ENCODE measurements at places on chromosomes 7 and 10.

DNA sequence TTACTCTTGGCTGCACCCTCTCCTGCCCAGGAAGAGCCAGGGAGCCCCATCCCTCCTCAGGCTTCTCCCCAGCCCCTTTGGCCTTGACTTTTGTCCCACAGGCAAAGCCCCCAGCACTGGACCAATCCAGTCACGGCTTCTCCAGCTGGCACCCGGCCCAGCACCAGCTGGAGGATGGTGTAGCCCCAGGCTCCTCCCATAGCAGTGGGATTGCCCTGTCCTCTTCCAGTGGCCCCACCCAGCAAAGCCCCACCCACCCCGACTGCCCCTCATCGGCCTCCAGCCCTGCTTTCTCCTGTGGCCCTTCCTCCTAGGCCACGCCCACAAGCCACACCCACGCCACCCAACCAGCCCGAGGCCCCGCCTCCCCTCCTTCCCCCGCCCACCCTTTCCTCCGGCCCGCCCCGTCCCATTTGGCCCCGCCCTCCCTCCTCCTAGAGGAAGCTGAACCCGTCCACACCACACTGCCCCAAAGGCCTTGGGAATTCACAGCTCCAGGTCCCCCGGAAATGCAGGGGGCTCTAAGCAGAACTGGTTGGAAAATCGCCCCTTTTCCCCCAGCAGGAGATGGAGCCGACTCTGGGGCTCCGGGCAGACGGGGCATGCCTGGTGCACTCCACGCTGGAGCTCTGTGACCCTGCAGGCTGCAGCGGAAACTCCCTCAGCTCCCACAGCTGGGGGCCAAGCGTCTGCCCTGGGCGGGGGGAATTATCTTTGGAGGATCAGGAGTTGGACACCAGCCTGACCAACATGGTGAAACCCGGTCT is 25.2 kb downstream of the GET4 start:
- peaks cover 3% of the 10 kb centered on the region for H3K36me3 ChIP-seq
- DNase-seq = peak; percentile 71
- H3K27me3 ChIP-seq = peaks cover 13% of the 10 kb centered on the region
- no peak overlapping the region for H3K27ac ChIP-seq
- H3K4me3 ChIP-seq = no peak overlapping the region

GRCh38 chr7:102469351-102469971 is 4.7 kb downstream of the LRWD1 start:
- no peaks in the 10 kb centered on the region for H3K27me3 ChIP-seq
- DNase-seq = peak; percentile 17
- no peak overlapping the region for H3K27ac ChIP-seq
- H3K36me3 ChIP-seq = peaks cover 1% of the 10 kb centered on the region
- peaks cover 14% of the 10 kb centered on the region for H3K4me1 ChIP-seq

DNA sequence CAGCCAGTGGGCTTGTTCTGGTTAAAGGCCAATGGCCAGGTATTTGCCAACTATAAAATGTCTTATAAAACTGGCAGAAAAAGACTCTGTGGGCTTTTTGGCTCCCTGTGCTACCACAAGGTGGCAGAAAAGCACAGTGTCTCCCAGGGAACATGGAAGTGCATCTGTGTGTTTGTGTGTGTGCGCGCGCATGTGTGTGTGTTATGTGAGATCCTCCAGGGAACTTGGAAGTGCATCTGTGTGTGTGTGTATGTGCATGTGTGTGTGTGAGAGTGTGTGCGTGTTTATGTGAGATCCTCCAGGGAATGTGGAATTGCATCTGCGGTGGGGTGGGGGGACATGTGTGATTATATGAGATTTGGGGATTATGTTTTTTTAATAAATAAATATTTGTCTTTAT is 30.2 kb upstream of the ABI1 start:
- H3K36me3 ChIP-seq = no peaks in the 10 kb centered on the region
- H3K4me3 ChIP-seq = no peak overlapping the region
- H3K27me3 ChIP-seq = peaks cover 14% of the 10 kb centered on the region
- H3K4me1 ChIP-seq = no peaks in the 10 kb centered on the region
- no peak overlapping the region for H3K27ac ChIP-seq
- DNase-seq = peak; percentile 70

- no peaks in the 10 kb centered on the region for H3K36me3 ChIP-seq
- DNase-seq = no peak
- H3K27me3 ChIP-seq = peaks cover 3% of the 10 kb centered on the region
- H3K27ac ChIP-seq = no peak overlapping the region
- peaks cover 2% of the 10 kb centered on the region for H3K4me1 ChIP-seq
Measured at GRCh38 chr10:88049204-88049603, 185.8 kb downstream of the PTEN start.

GRCh38 chr7:107922886-107923285 is 31.9 kb downstream of the DLD start:
- H3K27me3 ChIP-seq = no peaks in the 10 kb centered on the region
- H3K36me3 ChIP-seq = peaks cover 67% of the 10 kb centered on the region
- peaks cover 30% of the 10 kb centered on the region for H3K4me1 ChIP-seq
- H3K27ac ChIP-seq = no peak overlapping the region

GRCh38 chr10:112991888-112992491 is 41.9 kb downstream of the TCF7L2 start:
- no peak overlapping the region for H3K4me3 ChIP-seq
- no peak for DNase-seq
- H3K36me3 ChIP-seq = no peaks in the 10 kb centered on the region
- H3K4me1 ChIP-seq = no peaks in the 10 kb centered on the region
- H3K27me3 ChIP-seq = peaks cover 95% of the 10 kb centered on the region

GRCh38 chr10:110274647-110275046 is 30.1 kb downstream of the SMNDC1 start:
- peaks cover 25% of the 10 kb centered on the region for H3K4me1 ChIP-seq
- DNase-seq = no peak
- no peaks in the 10 kb centered on the region for H3K27me3 ChIP-seq
- no peak overlapping the region for H3K27ac ChIP-seq

DNA sequence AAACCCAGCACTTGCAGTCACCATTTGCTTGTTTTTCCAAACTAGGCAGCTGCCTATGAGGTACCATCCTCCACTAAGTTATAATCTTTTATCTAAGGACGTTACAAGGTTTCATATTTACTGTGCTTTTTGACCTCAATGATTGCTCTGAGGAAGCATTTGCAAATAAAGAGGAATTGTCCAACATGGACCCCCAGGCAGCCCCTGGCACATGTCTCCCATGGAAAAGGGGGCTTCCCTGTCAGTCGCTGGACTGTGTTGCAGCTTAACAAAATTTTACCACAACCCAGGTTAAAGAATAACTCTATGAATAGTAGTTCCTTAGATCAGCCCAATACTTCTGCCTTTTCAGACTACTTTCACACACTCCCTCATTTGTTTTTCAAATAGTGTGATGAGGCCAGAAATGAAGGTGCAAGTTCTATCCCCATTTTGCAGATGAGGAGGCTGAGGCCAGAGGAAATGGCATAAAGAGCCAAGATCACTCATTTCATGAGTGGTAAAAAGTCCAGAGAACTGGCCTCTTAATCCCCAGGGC is 52.8 kb upstream of the ZPBP start:
- H3K27me3 ChIP-seq = peaks cover 5% of the 10 kb centered on the region
- H3K27ac ChIP-seq = no peak overlapping the region

DNA sequence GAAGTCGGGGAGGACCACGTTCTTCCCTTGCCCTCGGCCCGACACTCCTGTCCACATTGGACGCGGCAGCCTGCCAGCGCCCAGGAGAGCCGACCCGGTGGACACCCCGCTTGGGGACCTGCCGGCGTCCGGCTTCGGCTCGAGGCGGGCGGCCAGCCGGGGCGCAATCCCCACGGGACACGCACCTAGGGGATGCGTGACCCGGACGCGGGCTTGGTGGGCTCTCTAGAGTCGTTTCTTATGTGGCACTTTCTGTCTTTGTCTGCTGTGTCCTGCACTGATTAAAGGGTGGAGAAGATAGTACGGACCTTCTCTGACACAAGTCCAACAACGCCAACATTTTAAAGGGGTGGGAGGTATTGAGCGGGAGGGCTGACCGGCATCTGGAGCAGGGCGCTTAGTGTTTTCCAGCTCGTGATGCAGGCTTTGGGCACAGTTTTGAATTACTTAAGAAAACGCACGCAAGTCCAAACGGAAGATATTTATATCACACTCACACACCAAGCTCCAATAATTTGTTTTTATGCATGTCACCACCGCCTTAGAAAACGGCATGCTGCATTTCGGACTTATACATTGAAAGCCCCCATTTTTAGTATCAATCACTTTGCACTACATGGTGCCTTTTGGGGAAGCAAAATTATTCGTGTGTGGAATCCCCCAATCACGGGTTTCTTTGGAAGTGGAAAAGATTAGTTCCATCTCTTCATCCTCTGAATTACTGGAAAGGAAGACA is 3.9 kb upstream of the SPAG6 start:
- H3K4me3 ChIP-seq = peak overlapping the region; percentile 68
- peak; percentile 29 for DNase-seq
- H3K4me1 ChIP-seq = peaks cover 55% of the 10 kb centered on the region
- H3K27me3 ChIP-seq = peaks cover 83% of the 10 kb centered on the region

DNA sequence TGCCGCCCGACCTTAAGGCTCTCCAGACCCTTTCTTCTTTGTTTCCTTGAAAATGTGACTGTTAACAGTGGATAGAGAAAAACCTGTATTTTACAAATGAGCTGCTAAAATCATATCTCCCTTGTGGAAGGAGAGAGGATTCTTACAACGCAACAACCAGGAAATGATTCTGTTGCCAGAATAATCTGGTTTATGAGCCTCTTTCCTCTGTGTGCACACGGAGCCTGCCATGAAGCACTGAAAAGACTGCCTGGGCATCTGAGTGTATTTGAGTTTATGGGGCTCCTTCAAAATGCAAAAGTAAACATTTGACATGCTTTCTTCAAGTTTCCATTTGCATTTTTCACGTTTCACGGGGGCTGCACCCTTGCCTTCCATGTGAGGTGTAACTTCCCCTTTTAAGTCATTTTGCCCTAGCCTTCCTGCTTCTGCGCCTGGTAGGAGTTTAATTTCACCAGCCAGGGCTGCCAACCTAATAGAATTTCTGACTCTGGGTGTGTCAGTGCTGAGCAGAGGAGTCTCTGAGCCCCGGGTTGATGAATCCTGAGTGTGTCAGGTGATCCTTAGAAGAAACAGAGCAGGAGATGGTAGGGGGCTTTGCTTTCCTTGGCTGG is 101.2 kb downstream of the GRB10 start:
- no peak overlapping the region for H3K4me3 ChIP-seq
- H3K27ac ChIP-seq = no peak overlapping the region
- DNase-seq = no peak

DNA sequence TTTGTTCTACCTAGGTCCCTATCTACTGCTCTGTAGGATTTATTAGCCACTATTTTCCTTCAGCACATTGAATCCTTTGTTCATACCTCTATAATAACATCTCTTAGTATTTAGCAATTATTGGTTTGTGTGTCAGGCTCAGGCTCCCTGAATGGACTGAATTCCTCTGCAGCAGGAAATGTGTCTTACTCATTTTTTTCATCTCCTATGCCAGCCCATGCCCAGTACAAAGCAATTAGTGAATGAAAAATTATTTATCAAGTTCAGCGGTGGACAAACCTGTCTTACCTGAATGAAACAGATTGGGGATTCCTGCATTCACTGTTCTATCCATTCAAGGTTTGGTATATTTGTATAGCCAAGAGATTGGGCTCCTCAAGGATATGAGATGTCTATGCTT is 53.7 kb downstream of the C1GALT1 start:
- peaks cover 66% of the 10 kb centered on the region for H3K36me3 ChIP-seq
- peaks cover 8% of the 10 kb centered on the region for H3K4me1 ChIP-seq
- no peaks in the 10 kb centered on the region for H3K27me3 ChIP-seq
- H3K4me3 ChIP-seq = no peak overlapping the region
- no peak overlapping the region for H3K27ac ChIP-seq

- no peaks in the 10 kb centered on the region for H3K36me3 ChIP-seq
- no peak overlapping the region for H3K27ac ChIP-seq
- no peak for DNase-seq
- H3K27me3 ChIP-seq = peaks cover 69% of the 10 kb centered on the region
Measured at GRCh38 chr7:150897502-150898474, 45.5 kb downstream of the AOC1 start.

DNA sequence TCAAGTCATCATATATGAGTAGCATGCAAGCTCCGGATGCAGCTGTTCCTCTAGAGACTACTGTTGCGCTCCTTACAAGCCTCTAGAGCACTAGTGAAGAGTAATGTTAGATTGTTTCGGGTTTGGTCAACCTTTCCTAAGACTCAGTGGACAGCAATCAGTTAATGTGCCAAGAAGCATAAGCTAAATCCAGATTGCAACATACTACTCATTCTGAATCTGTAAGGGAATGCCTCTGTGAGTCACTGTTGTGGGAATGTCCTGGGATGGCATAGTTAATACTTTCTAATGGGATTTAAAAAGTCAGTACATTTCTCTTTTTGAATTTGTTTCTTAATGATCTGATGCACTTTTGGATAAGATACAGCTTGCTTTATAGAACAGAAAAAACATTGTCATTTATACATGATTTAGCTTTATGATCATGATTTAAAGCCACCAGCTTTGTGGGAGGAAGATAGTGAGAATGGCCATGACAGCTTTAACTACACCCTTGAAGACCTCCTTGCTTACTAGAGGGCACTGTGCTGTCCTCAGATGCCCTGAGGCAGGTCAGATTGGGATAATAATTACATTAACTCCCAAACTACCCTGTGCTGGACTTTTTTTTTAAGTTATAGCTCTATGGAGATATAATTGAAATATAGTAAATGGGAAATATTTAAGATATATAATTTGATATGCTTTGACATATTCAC is 138.4 kb downstream of the SDK1 start:
- H3K4me3 ChIP-seq = no peak overlapping the region
- H3K27ac ChIP-seq = no peak overlapping the region
- no peaks in the 10 kb centered on the region for H3K27me3 ChIP-seq
- H3K36me3 ChIP-seq = no peaks in the 10 kb centered on the region
- H3K4me1 ChIP-seq = no peaks in the 10 kb centered on the region

GRCh38 chr10:71635251-71635866 is 84.2 kb downstream of the C10orf105 start:
- H3K4me1 ChIP-seq = peaks cover 8% of the 10 kb centered on the region
- peaks cover 57% of the 10 kb centered on the region for H3K27me3 ChIP-seq
- no peak overlapping the region for H3K4me3 ChIP-seq
- DNase-seq = no peak
- H3K36me3 ChIP-seq = no peaks in the 10 kb centered on the region

DNA sequence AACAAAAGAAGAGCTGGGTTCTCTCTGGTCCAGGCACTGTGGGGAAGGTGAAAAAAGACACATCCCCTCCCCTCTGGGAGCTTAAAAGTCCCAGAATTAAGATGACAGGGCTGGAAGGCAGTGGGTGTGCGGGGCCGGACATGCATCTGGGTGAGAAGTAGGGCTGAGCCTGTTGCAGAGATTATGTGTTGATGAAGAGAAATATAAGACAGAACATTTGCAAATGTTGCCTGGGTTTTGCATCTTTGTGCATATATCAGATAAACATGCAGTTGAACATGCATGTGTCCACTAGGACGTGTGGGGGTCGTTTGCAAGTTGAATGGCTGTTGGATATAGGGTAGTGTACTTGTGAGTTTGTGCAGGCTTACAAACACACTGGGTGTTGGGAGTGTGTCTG is 94.3 kb upstream of the PPIF start:
- H3K36me3 ChIP-seq = peaks cover 2% of the 10 kb centered on the region
- H3K4me3 ChIP-seq = no peak overlapping the region
- peaks cover 34% of the 10 kb centered on the region for H3K4me1 ChIP-seq
- H3K27me3 ChIP-seq = no peaks in the 10 kb centered on the region
- DNase-seq = no peak
- H3K27ac ChIP-seq = no peak overlapping the region
